Sigmoid colon (tissue), 7 donors: ENCODE measurements at places on chromosomes 16 and 17. TPM values are rescaled to one million over a fixed set of nuclear protein-coding genes. Genes with fewer than 3 reads are reported as not detected.

The CDK5R1 gene
- 3.8 TPM for polyA plus RNA-seq

The PLXDC1 gene
- polyA plus RNA-seq: 1.4 TPM

The GAST gene
- not detected for polyA plus RNA-seq

The CXCL16 gene
- 21.6 TPM for polyA plus RNA-seq

The NPIPA2 gene
- polyA plus RNA-seq: 2.3 TPM

The IL21R gene
- polyA plus RNA-seq: 7.9 TPM
